Gastrocnemius medialis (tissue), 4 donors: ENCODE measurements at places on chromosomes 5 and 9. TPM values are rescaled to one million over a fixed set of nuclear protein-coding genes. Genes with fewer than 3 reads are reported as not detected.

GRCh38 chr5:169716287-169716686 is 79.2 kb downstream of the DOCK2 start:
- no peak for DNase-seq

GRCh38 chr9:70760228-70760627 is 345.8 kb upstream of the KLF9 start:
- no peak for DNase-seq

Gene IL4
- total RNA-seq, result not detected

DNA sequence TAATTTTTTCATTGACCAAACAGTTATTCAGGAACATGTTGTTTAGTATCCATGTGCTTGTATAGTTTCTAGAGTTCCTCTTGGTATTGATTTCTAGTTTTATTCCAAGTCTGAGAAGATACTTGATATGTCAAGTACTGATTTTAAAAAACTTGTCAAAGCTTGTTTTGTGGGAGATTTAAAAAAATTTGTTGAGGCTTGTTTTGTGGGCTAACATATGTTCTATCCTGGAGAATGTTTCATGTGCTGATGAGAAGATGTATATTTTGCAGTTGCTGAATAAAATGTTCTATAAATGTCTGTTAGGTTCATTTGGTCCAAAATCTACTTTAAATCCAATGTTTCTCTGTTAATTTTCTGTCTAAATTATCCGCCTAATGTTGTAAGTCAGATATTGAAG is 1065.1 kb upstream of the WWC1 start:
- no peak for DNase-seq

Gene SLC4A9
- not detected for total RNA-seq

Gene LPAR1
- total RNA-seq, result 20.2 TPM

DNA sequence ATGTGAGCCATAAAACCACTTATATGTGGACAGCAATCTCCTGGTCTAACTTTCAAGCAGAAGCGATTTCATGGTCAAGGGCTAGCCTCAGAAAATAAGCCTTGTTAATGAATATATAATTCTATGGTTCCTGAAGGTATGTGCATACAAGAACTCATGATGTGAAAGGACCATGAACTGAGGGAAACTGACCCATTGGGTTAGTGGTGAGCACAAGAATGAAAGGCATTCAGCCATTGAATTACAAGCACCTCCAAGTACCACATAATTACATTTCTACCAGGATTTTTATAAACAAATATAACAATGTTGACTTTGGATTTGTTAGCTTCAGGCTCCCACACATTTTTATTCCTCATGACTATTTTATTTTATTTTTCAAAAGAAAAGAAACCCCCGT is 459.0 kb downstream of the TLE4 start:
- DNase-seq, result no peak

Gene PLPP7
- 110 TPM for total RNA-seq

- DNase-seq, result no peak
Observed at GRCh38 chr5:14665101-14665822, 744 bp downstream of the OTULIN start.

Gene EQTN
- total RNA-seq, result not detected

DNA sequence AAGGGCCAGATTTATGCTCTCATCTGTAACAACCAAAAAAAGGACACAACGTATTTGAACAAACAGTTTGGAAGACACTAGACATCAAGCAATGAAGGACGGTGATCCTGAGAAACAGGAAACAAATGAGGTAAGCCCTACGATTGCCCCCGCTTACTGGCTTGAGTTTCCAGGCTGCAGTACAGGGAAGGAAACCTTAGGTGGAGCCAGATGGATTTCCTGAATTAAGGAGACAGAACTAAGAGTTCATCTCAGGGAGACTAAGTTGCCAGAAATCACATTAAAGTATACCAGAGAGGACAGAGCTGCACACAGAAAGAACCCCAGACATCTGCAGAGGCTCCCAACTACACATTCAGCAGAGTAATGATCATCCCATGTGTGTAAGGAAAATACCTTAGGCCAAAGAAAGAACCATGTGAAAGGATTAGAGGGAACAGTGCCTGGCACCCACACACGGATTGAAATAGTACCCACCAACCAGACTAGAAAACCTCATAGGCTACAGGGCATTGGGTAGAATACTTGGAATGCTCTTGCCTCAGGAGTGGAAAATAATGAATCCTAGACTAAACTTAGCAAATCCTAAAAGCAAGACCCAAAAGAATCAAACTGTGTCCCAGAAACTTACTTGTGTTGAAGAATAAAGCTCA is 99.3 kb upstream of the NIPBL start:
- no peak for DNase-seq

GRCh38 chr5:153122403-153122802 is 368.1 kb upstream of the GRIA1 start:
- no peak for DNase-seq

Gene FAM221B
- total RNA-seq, result not detected

GRCh38 chr5:173928871-173929574 is 40.9 kb downstream of the CPEB4 start:
- no peak for DNase-seq

DNA sequence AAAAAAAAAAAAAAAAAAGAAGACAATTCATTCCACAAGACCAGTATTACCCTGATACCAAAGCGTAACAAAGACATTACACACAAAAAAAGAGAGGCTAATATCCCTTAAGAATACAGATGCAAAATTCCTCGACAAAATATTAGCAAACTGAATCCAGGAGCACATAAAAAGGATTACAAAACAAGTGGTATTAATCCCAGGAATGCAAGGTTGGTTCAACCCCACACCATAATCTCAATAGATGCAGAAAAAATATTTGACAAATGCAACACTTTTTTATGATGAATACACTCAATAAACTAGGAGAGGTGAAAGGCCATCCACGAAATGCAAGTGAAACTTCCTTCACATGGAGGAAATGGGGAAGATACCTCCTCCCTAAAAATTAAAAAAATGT is 80.1 kb upstream of the TLR4 start:
- DNase-seq, result no peak

DNA sequence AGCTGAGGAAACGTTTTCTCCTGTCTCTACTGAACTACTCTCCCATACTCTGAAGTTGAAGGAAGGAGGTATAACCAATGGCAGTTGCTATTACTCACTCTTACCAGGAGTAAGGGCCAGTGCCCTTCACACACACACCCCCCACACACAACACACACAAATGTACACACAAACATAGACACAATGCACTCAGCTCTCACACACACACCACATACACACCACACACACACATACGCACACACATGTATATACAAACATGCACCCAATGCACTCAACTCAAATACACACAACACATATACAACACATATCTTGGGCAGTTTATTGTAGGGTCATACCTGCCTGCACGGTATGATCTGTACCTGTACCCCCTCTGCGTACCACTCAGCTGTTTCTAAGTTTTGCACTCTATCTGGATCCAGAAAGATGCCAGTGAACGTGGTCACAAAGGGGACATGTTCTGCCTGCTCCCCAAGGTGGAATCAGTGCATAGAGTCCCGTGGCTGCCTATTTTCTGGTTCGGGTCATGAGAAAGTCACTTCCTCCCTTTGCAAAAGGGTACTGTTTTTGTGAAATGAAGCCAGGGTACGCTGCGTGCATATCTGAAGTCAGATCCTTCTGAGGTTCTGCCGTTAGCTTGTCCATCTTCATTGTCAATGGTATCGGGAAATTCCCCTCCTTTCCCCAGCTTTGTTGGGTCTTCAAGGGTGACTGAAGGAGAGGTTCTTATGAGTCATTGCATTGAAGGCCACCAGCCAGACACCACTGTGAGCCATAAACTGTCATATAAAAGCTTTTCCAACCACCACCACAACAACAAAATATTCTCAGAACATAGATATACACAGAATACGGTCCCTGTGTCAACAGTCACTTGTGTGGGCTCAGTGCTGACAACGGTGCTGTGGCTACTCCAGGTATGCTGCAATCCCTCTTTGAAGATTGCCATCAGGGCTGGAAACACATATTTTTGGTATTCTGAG is 131.9 kb downstream of the UGCG start:
- DNase-seq, result no peak

GRCh38 chr9:81597419-81598122 is 91.8 kb downstream of the TLE1 start:
- DNase-seq, result peak; percentile 39

Gene IL7R
- total RNA-seq, result 0.29 TPM

GRCh38 chr5:6439588-6440550 is 8.8 kb upstream of the UBE2QL1 start:
- DNase-seq, result no peak

DNA sequence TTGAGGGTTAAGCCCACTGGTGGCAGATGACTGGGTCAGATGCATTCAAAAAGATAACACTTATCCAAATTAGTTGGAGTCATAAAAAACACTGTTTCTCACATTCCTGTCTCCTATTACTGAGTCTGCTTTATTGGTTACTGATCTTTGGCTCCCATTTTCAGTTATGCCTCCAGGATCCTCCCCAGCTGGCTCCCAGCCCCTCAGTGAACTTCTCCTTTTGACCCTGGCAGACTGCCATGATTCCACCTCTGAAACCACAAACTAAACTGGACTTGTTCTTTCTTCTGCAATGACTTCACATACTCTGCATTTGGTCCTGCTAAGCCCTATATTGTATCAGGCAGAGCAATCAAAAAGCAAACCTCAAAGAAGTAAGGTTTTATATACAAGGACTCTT is 860.8 kb upstream of the DMAC1 start:
- peak; percentile 45 for DNase-seq

GRCh38 chr9:9792144-9792857 is 820.5 kb downstream of the PTPRD start:
- DNase-seq, result no peak

Gene PCA3
- total RNA-seq, result not detected

DNA sequence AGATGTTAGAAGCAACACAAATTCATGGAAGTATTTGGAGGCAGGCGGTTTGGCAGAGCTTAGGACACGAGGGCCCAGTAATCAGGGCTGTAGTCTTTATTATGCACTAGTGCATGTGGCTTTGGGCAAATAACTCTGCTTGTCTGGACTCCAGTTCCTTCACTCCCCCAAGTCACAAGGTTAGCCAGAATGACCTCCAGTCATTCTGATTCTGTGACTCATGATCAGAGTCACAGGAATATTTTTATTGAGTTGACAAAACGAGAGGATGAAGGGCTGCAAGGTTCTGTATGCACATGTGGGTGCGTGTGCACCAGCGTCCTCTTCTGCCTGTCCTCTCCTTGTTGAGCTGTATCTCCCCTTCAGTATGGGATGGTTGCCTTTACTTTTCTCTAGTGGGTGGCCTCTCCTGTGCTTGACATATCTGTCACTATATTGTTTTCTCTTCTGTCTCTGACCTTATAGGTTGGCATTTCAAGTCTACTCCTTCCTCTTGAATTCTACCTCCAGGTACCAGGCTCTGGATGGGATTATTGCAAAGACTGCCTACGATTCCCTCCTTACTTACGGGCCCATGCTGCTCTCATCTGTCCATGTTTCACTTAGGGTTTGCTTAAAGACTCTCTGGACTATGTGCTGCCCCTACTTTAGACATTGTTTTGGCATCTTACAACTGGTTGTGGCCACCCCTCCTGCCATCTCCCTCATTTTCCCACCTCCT is 94.6 kb downstream of the KDM4C start:
- DNase-seq, result no peak

GRCh38 chr9:37622462-37622861 is 28.3 kb upstream of the FRMPD1 start:
- no peak for DNase-seq

- peak; percentile 88 for DNase-seq
Observed at GRCh38 chr5:172443441-172444109, 10.8 kb downstream of the SH3PXD2B start.

Gene CER1
- not detected for total RNA-seq

GRCh38 chr9:116027951-116028350 is 125.6 kb upstream of the PAPPA start:
- DNase-seq, result no peak

Gene GRM6
- not detected for total RNA-seq
